ENCODE measurements at places on chromosomes 5 and 9.

- DNase-seq, result no peak
Observed at GRCh38 chr5:138502521-138502920, 37.2 kb downstream of the EGR1 start.

- no peak for DNase-seq
Observed at GRCh38 chr5:173671121-173671949, 54.9 kb upstream of the BOD1 start.

DNA sequence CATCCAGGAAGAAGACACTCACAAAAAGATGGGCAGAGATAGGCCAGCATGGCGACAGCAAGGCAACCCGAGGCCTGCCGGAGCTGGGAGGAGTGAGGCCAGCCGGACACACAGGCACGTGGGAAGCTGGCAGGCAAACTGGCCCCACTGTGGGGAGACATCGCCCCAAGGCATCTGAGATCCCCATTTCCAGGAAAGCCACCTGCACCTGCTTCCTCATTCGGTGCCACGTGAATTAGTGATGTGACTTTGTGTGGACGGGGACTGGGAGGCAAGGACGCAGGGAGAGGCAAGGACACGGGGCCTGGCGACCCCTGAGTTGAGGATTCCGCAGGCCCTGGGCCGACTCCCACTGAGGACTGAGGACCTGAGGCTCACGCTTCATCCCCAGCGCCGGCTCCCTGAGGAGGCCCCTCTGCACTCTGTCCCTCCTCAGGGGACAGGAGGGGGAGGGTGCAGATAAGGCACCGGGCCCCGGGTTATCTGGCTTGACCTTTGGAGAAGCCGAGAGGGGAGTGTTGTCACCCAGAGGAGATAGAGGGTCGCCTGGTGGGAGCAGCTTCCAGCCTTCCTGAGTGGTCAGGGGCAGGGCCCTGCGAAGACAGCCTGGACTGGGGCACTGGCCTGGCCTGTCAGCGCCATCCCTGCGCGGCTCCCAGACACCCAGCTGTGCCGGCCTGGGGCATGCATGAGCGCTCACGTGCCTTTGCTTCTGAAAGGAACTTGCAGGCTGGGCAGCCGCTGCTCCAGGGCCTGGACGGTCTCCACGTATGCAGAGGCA is 39.7 kb downstream of the NDUFS6 start:
- DNase-seq, result no peak

GRCh38 chr5:54624805-54625568 is 107.4 kb downstream of the SNX18 start:
- DNase-seq, result no peak

GRCh38 chr9:109161471-109161870 is 5.6 kb downstream of the FRRS1L start:
- no peak for DNase-seq

DNA sequence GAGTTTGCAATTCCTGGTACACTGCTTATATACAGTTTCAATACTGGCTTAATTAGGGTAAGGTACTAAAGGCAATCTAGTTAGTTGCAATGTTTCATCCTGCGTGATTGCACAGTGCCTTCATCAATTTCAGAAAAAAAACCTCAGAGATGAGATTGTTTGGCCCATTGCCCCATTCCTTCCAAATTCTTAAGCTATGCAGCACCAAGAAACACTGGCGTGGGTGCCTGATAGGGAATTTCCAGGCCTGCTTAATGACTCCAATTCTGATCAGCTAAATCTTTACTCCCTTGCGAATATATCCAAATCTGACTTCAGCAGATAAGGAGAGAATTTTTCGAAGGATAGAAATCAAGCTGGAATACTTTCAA is 35.9 kb upstream of the GAS1 start:
- DNase-seq, result no peak

DNA sequence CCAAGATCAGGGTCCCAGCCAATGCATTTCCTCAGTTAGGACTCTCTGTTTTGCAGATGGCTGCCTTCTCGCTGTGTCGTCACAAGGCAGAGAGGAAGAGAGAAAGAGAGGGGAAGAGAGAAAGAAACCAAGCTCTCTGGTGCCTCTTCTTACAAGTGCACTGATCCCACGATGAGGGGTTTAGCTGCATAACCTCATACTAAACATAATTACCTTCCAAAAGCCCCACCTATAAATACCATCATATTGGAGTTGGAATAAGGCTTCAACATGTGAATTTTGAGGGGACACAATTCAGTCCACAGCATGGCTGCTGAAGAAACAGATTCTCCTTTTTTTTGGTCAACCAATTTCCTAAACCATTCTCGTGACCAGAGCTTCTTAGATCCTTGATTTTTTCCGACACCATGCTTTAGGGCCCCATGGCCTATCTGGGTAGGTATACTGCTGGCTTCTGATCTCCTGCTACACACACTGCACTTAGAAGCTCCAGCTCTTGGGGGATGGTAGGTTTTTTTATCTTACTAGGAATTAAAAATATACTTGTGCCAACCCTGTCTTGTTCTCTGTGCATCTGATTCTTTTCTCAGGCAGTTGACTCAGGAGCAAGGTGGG is 5.1 kb downstream of the CAMK4 start:
- no peak for DNase-seq

- DNase-seq, result no peak
Observed at GRCh38 chr9:130267930-130268329, 2.4 kb downstream of the HMCN2 start.

GRCh38 chr9:133673258-133673655 is 37.1 kb downstream of the DBH start:
- DNase-seq, result no peak

- no peak for DNase-seq
Observed at GRCh38 chr9:100431886-100432285, 4.9 kb downstream of the MSANTD3 start.

DNA sequence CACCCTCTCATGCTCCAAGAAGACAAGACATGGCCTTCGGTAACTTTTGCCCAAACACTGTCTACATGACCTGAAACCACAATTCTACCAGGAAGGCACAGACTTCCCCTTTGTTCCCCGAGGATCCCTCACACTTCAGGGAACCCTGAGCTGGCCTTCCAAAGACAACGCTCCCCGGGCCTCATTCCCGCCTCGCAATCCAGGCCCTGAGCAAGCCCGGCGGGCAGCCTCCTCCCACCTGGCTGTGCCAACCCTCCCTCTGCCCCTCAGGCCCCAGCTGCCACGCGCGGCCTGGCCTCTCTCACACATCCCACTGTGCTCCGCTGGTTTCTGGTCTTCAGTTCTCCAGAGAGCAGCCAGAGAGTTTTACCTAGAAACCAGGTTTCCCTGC is 7.3 kb downstream of the QSOX2 start:
- DNase-seq, result no peak

- DNase-seq, result no peak
Observed at GRCh38 chr9:128161215-128161902, 1.3 kb downstream of the BBLN start.

- no peak for DNase-seq
Observed at GRCh38 chr9:109063760-109064159, 50.5 kb upstream of the CTNNAL1 start.

- DNase-seq, result no peak
Observed at GRCh38 chr9:90921104-90921503, 119.5 kb downstream of the SYK start.

GRCh38 chr5:79236970-79237739 is 1.2 kb downstream of the JMY start:
- no peak for DNase-seq

DNA sequence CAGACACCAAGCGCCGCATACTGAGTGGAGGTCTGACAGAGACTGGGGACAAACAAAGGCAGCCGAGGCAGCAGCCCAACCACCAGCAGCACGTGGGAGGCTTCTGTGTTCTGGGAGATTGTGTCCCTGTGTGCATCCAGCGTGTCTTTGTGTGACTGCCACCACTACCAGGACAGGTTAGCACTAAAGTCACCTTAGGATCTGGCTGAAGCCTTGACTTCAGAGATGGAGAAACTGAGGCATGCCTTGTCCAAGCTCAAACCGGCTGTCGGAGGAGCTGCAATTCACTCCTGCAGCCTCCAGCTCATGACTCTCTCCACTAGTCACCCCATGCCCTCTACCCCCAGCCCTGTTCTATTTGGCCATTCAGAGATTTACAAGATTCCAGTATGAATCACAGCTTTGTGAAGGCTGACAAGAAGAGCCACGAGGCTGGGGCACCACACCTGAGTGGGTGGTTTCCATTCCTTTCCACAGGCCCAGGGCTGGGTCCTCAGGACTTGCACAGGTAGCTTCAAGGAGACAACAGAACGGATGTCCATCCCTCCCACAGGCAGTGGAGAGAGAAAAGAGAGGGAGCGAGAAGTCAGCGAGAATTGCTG is 69.3 kb downstream of the SHB start:
- DNase-seq, result no peak

DNA sequence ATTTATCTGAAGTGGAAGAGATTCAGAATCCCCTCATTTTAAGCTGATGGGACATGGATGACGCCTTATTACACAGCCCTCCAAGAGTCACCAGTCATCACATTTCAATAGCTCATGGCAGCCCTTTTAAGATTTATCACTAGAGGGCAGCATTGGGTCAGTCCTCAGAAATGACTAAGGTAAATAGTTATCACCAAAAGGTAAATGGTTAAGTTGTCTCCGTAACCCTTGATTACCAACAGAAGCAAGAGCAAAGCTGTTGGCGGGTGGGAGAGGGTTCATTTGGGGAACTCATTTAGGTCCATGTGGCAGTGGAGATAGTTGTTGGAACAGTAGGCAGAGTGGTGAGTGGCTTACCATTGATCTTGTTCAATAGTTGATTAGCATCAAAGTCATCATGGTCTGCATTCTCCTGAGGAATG is 12.0 kb upstream of the C9 start:
- DNase-seq, result peak; percentile 14

DNA sequence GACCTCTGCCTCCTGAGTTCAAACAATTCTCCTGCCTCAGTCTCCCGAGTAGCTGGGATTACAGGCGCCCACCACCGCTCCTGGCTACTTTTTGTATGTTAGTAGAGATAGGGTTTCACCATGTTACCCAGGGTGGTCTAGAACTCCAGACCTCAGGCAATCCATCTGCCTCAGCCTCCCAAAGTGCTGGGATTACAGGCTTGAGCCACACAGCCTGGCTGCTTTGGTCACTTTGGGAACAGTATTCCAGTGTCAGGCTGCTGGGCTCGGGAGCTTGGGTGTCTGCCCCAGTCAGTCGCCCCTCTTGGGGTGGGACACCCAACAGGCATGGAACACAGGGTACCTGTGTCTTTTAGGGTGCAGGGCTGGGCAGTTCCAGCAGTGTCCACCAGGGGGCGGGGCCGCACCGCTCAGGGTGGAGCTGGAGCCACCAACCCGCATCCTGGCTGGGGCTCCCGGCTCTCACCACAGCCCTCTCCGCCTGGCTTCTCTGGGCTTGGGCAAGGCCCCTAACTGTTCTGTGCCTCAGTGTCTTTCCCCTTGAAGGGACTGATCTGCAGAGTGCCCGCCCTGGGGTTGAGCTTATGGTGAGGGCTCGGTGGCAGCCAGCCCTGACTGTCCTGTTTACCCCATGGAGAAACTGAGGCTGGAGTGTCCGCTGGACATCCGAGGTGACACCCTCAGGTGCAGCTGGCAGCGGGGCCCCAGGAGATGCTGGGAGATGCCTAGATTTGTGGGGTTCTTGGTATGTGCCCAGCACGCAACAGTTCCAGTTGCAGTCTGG is 6.4 kb upstream of the RNU6ATAC start:
- no peak for DNase-seq

DNA sequence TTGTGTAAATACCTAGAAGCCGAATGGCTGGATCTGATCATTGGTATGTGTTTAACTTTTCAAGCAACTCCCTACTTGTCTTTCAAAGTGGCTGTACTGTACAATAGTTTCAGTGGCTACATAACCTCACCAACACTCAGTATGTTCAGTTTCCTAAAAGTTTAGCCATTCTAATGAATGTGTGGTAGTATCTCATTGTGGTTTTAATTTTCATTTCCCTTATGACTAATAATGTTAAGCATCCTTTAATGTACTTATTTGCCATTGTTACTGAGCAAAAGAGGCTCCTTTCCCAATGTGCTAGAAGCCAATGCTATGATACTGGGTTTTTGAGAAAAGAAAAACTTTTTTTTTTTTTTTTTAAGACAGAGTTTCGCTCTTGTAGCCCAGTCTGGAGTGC is 27.8 kb upstream of the ALDOB start:
- DNase-seq, result no peak

- DNase-seq, result no peak
Observed at GRCh38 chr5:39658866-39659265, 234.1 kb upstream of the DAB2 start.

DNA sequence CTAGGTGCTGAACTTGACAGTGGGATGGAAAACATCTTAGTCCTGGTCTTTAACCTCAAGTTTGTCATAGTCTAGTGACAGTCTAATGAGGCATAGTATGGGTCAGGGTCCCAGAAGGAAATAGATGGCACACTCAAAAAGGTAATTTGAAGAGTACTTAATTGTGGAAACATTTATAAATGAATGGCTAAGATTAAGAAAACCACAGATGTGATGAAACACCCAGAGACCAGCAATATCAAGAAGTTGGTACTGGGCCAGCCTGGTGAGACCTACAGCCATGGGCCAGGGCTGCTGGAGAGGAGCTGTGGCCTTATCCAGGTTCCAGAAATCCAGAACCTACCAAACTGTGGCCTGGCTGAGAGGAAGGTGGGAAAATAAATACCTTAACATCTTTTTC is 93.5 kb upstream of the ATG10 start:
- DNase-seq, result no peak

Data from SIG-M5 (cell line).